ENCODE measurements at places on chromosomes 16 and 17.

DNA sequence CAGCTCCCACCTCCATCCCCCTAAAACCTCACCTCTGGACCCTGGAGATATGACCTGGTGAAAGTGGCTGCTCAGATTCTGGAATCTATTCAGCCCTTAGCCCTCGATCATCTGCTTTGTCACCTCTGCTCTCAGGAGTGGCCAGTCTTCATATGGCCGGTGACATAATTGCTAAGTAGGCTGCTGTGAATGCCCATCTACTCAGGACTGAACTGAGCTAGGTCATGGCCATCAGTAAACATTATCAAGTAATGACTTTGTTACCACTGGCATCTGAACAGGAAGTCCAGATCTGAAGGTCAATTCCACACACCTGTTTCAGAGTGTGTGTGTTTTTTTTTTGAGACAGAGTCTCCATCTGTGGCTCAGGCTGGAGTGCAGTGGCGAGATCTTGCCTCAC is 78.6 kb downstream of the CDK5R1 start:
- no peak for DNase-seq

- DNase-seq, result no peak
These were observed 16.2 kb upstream of the PVALEF start for GRCh38 chr17:81148986-81149533.

DNA sequence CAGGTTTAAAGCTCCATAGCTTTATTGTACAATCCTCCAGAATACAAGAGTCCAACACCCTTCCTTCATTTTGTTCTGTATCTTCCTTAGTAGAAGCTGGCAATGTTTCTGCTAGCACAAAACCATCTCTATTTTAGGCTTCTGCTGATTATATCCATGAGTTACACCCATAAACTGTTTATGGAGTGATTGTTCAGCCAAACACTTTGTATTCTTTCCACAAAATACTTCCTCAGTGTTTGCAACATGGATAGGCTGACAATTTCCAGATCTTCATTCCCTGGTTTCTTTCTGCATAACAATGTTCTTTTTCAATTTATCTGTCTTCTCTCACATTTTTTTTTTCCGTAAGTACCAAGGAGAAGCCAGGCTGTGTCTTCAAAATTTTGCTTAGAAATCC is 839.9 kb upstream of the CDH8 start:
- no peak for DNase-seq

DNA sequence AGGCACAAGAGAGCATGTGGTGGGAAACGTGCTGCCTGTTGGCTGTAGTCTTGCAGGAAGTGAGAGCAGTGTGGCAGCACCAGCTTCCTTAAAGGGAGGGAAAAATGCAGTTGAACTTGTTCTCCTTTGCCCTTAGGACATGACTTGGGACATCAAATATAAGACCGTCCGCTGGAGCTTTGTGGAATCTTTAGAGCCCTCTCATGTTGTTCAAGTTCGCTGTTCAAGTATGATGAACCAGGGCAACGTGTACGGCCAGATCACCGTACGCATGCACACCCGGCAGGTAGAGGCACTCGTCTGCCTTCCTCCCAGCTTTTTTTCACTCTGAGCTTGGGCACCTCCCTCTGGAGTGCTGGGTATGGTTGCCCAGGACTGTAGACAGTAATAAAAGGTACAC is 23.3 kb downstream of the GPR179 start:
- DNase-seq, result no peak

Data from Kasumi-1 (cell line).